ENCODE measurements at places on chromosomes 3 and 15.

GRCh38 chr3:193701953-193702635, 109.1 kb downstream of the OPA1 start:
- peak; percentile 92 for DNase-seq

DNA sequence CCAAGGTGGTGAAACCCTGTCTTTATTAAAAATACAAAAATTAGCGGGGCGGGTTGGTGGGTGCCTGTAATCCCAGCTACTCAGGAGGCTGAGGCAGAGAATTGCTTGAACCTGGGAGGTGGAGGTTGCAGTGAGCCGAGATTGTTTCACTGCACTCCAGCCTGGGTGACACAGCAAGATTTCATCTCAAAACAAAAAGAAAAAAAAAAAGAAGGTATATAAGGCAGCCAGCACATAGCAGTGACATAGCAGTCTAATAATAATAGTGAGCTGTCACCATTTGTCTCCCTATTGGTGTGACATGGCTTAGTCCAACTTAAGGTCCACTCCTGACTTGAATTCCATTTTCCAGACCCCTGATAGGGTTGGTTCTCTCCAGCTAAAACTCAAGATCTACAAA, 8.8 kb upstream of the LACTB start:
- no peak for DNase-seq

GRCh38 chr3:9008550-9009255, 45.4 kb upstream of the RAD18 start:
- DNase-seq, result no peak

GRCh38 chr15:27707257-27707656, 391.9 kb downstream of the OCA2 start:
- DNase-seq, result no peak

GRCh38 chr15:56929933-56930332, 11.5 kb downstream of the TCF12 start:
- peak; percentile 52 for DNase-seq

GRCh38 chr15:75759416-75760130, 46.9 kb upstream of the CSPG4 start:
- no peak for DNase-seq

- no peak for DNase-seq
These were observed 217.2 kb upstream of the CFAP20DC start for GRCh38 chr3:59267021-59267420.

DNA sequence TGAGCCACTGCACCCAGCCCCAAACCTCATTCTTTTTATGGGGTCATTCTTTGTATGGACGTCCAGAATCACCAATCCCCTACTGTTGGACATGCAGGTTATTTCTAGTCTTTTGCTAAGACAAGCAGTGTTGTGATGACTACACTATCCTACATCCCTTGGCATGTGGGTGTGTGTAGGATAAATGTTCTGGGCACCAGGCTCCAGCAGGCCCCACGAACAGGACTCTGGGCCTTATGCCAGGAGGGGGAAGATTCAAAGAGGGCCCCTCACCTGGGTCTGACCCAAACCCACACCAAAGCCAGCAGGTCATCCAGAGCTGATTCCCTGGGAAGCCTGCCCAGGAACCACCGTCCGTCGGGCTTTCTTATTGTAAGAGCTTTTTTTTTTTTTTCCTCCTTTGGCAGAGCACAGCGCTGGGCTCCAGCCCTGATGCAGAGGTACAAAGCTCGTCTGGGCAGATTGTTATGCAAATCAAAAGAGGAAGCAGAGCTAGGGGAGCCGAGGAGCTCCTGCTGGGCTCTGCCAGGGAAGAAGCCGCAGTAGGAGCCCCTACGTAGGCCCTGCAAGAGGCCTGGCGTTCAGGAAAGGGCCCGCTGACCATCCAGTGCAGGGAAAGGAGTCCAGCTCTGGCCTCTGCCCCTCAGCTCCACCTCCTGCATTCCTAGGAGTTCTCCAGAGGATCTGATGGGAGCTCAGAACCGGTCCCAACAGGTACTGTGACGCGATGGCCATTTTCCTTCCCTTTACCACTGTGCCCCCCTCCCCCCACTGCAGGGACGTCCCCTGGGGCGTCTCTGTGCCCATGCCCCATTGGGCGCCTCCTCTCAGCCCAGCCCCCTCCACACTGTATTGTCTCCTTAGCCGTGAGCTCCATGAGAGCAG, 29.0 kb upstream of the FURIN start:
- DNase-seq, result peak; percentile 34

- DNase-seq, result no peak
These were observed 436.5 kb upstream of the WNT5A start for GRCh38 chr3:55923626-55924025.

DNA sequence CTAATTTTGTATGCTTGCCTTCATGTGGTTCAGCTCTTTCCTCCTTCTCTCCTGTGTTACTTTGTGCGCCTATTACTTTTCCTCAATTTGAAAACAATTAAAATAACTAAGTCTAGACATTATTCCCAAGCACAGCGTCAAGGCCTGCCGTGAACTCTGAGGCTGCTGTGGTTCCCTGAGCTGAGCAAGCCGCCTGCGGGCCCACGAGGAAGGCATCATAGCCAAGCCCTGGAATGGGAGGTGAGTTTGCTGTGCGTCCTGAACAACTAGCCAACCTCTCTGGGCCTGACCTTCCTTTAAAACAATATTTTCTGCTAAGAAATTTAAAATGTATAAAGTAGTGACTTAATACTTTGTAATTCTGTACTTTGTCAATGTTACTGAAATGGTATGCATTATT, 327.2 kb downstream of the OCA2 start:
- DNase-seq, result no peak

DNA sequence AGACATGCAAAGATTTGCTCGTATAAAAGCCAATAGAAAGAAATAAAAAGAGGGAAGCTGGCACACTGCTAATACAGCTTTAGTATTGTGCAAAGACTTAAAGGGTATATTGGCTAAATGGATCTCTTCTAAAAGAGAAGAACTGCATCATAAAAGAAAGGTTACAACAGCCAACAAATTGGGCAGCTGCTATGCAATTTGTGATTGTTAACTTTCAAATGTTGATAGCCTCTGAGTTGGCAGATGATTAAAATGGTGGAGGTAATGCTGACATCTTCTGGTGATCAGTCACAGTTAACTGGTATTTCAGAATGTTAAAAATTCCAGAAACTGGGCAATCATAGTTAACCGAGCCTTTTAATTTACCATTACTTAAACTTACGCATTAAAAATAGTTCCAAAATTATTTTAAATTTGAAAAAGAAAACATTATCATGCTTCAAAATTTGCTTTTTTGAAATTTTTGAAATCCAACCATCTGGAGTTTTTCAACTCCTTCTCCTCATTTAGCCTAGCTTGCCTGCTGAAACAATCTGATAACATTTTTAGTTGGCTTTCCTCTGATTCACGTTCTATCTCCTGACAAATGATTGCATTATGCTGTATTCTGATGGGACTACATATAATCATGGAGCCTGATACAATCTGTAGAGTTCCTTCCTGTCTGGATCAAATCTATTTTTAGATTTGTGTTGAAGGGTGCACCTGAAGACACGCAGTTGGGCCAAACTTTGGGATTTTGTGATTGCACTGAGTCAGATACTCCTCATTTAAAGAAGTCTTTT, 144.0 kb upstream of the PDZRN3 start:
- DNase-seq, result no peak

GRCh38 chr3:48208076-48208475, 15.2 kb upstream of the CAMP start:
- no peak for DNase-seq

GRCh38 chr15:83992324-83993031, 243.1 kb upstream of the GOLGA6L4 start:
- no peak for DNase-seq

GRCh38 chr3:46466871-46467403, 2.2 kb upstream of the LTF start:
- no peak for DNase-seq

DNA sequence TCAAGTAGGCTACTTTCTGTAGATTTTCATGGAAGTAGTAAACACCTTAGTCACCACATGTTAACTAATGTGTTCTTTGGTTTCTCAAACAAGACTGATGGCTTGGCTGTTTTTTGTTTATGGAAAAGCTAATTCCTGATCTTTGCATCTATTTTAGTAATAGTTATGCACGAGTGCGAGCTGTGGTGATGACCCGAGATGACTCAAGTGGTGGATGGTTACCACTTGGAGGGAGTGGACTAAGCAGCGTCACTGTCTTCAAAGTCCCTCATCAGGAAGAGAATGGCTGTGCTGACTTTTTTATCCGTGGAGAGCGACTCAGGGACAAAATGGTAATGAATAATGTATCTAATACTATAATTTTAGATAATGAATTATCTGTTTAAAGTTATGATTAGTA, 46.6 kb downstream of the SPRED1 start:
- DNase-seq, result no peak

- peak; percentile 33 for DNase-seq
These were observed 179.9 kb upstream of the NR2E3 start for GRCh38 chr15:71630475-71630809.

- no peak for DNase-seq
These were observed 9.9 kb upstream of the BRPF1 start for GRCh38 chr3:9721700-9722060.

DNA sequence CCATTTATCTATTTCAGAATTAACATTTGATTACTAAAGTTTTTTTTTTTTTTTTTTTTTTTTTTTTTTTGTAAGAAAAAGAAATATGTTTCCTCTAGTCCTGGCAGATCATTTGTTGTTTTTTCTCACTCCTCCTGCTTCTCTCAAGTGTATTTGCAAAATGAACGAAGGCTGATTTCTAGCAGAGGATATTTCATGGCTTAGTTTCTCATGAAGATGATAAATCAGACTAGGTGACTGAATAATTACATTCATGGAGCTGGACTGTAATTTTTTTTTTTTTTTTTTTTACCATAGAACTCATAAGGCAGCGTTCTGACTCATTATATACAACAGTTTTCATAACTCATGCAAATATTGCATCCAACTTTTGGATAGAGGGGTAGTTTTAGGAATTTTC, 332.5 kb upstream of the SEMA6D start:
- no peak for DNase-seq

DNA sequence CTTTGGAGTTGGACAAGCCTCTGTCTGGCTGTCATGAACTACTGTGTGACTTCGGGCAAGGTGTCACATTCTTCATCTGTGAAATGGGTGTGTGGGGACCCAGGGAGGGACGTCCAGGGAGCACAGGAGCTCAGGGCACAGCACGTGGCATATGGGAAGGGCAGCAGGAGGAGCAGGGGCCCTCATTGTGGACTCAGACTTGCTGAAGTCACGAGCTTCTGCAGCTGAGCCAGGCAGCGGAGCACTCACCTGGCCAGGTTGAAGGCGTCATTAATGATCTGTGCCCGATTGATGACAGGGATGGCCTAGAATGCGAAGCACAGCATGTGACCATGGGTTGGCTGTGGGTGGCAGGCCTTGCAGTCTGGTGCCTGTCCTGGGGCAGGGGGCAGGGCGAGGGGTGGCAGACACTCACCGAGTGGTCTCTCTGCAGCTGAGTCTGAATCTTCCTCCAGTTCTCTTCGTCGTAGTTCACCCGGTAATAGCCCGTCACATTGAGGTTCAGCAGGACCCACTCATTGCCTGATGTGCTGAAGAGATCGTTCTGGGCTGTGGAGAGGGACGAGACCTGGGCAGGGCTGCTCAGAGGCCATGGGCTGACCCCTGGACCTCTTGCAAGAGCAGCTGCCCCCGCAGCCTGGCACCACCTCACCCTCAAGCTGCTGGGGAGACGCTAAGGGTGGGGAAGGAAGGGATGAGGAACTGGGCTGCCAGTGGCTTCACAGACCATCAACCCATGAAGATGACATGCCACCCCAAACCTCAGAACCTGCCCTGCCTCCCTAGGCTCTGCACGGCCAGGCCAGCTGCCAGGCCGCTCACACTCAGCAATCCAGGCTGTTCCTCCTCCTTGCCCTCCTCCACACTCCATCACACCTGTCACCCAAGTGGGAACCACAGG, 15.4 kb downstream of the ANPEP start:
- DNase-seq, result no peak

- DNase-seq, result peak; percentile 38
These were observed 32.5 kb upstream of the ZNF445 start for GRCh38 chr3:44510000-44510368.

DNA sequence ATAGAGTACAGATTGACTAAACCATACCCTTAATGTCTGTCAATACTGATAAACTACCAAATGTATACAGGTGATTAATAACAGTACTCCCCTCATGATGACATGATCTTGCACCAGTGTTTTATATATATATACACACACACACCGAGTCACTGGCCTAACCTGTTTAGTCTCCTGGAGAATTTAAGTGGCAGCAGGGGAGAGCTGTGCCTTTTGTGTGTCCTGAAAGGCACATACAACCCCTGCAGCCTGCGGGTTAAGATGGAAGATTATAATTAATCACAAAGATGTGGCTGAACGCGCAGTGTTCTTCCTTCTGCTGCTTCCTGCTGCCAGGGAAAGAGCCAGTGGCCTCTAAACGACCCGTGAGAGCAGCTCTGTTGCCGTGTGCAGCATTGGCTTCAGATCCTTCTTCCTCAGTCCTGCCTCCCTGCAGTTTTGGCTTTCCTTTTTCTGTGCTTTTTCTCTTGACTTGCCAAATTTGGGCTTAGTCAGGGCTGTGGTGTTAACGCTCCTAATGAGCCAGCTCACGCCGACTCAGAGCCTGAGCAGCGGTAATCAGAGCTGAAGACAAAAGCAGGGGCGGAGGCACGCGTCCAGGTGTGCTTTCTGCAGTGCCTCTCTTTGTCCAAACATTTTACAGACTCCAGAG, 42.5 kb upstream of the UBE3A start:
- DNase-seq, result peak; percentile 31

DNA sequence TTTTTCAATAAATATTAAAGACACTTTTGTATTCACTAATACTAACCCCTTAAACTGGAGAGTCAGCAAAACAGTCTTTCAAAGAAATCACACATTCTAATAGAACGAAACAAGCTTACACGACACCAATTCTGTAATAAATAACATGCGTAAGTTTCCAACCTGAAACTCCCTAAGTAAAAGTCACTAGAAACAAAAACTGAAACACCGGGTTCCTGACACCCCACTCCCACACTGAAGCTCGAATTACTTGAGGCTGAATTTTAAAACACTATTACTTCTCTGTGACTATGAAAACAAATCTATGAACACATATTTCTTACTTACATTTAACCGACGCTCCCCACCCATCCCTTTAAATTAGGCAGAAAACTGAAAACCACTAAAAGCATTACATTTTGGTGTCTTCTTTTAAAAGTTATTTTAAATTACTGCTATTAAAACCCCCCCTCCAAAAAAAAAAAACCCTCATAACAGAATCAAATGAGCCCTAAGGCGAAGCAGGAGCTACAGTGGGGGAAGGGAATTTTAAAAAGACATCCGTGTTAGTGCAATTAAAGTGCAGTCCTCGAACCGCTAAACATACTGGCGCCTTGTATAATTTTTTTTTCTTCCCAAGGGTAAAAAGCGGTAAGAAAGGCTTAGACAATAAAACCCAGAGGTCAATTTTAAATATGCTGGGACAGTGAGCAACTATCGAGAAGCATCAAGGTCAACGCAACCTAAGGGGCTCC, 878 bp downstream of the SPPL2A start:
- DNase-seq, result no peak

DNA sequence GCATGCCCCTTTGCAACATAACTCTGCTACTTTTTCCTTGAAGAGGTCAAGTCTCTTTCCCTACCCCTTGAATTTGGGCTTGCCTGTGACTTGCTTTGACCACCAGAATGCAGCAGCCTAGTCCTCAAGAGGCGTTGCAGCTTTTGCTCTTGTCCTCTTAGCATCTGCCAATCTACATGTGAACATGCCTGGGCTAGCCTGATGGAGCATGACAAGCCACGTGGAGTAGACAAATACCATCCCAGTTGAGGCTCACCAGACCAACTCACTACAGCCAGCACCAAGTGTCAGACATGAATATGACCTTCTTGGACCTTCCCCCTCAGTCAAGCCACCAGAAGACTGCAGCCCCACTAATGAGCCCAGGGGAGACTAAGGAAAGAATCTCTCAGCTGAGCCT, 32.9 kb downstream of the AMOTL2 start:
- DNase-seq, result no peak
